Suprapubic skin (tissue), 4 donors: ENCODE measurements at places on chromosomes 13 and 19. TPM values are rescaled to one million over a fixed set of nuclear protein-coding genes. Genes with fewer than 3 reads are reported as not detected.

NLRP11 gene
- total RNA-seq, result 0.26 TPM

ATP1A3 gene
- not detected for total RNA-seq

LGI4 gene
- 7.5 TPM for total RNA-seq

ATP8B3 gene
- total RNA-seq, result 1.5 TPM

PDE4A gene
- total RNA-seq, result 7.9 TPM

ZNF556 gene
- not detected for total RNA-seq

DACT3 gene
- total RNA-seq, result 0.68 TPM

ZIK1 gene
- total RNA-seq, result 4.0 TPM
